ENCODE measurements at places on chromosomes 7 and 10.

GRCh38 chr10:106938513-106938912, 226.0 kb downstream of the SORCS1 start:
- no peak for DNase-seq

GRCh38 chr10:100520811-100521210, 1.1 kb upstream of the SEC31B start:
- no peak for DNase-seq

DNA sequence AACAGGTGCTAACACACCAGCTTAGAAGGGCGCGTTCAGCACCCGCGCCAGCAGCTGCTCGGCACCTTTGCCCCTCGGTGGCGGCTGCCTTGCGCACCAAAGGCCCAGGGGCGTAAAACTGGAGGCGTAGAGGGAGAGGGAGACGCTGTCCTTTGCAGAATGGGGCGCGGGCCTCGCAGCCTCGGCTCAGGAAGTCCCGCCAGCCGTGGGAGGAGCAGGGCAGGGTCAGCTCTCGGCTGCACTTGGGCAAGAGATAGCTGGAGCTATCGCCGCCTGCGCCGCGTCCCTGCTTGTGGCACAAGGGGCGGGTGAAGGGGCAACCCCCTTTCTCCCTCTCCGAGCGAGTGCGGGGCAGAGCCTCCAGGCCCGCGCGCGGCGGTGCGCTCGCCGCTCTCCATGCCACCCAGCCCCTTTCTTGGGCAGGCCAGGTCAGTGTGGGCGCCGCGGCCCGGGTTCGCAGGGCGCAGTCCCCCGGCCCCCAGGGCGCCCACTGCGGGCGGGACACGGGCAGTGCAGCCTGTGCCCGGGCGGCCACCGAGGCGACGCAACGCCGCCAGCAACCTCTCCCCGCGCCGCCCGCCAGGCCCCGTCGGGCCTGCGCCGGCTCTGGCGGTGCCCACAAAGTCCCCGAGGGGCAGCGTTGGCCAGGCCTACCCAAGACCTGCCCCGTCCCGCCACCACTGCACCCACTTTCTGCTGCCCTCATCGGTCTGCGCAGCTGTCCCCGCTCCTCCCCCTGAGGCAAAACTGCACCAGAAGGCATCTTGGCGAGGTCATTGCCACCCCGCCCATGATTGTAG, 4.1 kb downstream of the NEUROD6 start:
- DNase-seq = no peak

- DNase-seq = no peak
These were observed 1.6 kb downstream of the HOXA13 start for GRCh38 chr7:27198138-27198841.

DNA sequence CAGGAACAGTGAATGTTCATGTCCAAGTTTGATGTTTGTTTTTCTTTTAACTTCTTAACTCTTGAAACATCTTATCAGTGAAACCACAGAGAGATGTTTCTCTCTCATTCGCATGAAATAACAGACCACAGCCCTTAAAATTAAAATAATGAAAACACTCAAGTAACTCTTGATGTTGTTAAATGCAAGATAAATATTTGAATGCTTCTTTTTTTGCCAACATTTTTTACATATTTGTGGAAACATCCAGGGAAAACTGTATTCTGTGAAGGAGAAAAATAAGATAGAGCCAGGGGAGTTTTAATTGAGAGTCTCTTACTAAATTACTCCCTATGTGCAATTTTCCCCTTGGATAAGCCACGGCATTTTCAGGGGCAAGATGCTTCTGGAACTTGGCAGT, 361.8 kb upstream of the MGMT start:
- DNase-seq = no peak

DNA sequence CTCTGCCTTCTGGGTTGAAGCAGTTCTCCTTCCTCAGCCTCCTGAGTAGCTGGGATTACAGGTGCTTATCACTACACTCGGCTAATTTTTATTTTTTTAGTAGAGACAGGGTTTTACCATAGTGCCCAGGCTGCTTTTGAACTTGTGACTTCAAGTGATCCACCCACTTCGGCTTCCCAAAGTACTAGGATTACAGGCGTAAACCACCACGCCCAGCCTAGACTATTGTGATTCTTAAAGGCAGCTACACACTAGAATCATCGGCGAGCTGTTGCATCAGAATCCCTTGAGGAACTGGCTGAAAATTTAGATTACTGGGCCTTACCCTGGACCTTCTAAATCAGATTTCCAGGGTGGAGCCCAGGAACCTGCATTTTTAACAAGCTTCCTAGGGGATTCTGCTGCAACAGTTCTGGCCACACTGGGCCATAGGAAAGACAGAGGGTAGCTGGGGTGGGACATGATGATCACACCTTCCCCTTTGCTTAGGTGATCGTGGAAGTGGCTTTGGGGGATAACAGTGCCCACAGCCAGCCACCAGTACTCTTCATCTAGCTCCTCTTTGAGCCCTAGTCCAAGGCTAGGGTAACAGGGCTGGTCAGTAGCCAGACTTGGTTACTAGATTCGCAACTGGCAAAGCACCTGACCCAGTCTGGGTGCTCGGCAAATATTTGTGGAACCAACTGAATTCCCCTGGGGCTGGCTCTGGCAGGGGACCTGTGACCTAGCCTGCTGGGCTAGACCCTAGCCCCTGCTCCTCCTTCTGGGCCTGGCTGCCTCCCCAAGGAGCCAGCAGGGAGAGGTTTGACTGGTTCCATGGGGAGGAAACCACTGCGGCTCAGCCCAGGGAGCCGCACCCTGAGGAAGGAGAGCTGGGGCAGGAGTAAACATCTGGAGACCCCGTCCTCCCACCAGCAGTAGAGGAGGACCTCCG, 67.1 kb upstream of the DUSP5 start:
- no peak for DNase-seq

GRCh38 chr7:151889406-151890354, 12.8 kb upstream of the PRKAG2 start:
- DNase-seq = no peak

DNA sequence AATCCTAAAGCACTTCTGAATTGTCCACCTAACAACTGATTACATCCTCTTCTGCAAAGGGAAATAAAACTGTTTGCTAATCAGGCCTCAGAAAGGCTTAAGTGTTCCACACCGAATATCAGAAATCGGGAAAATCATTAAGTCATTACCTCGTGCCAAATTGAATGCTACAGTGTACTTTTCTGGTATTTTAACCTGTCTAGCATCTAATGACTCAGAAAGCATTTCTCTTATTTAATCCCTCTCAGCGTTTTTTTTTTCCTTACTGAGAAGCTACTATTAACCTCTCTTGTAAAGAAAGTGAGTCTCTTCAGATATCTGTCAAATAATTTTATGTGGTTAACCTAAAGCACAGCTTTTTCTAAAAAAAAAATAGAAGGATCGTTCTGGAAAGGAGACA, 28.6 kb downstream of the VIM start:
- DNase-seq = no peak

- DNase-seq = no peak
These were observed 90.1 kb upstream of the CYP26C1 start for GRCh38 chr10:92970301-92971070.

GRCh38 chr10:129761981-129762956, 201.8 kb downstream of the EBF3 start:
- no peak for DNase-seq

DNA sequence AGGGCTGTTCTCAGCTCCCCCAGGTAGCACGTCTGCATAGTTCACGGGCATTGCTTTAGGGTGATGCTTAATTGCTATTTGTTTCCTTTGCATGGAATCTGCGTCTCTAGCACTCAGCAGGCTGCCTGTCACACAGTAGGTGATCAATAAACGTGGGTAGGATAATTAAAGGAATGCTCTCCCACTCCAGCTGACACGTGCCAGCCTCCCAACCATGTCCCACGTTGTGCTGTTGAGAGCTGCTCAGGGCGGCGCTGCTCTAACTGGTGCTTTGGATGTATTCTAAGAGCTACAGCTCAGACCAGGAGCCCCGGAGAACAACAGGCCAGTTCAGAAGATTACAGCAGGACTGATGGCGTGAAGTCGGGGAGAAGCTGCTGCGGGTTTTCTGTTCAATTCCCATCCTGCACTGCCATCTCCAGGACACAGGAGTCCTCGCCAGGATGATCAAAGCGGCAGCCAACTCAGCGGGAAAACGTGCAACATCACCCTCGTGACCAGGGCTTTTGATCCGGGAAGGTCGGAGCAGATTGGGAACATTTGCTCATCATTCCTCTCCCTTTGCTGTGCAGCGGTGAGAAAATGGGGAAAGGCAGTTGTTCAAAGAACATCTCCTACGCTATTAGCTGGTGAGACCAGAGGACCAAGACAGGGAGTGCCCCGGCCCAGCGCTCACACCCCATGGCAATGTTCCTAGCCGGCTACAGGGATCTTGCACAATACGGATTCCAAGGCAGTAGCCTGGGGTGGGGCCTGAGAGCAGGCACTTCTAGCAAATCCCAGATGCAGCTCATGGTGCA, 50.5 kb upstream of the FOXK1 start:
- peak; percentile 70 for DNase-seq

GRCh38 chr10:108749042-108749441, 1174.3 kb downstream of the XPNPEP1 start:
- no peak for DNase-seq

DNA sequence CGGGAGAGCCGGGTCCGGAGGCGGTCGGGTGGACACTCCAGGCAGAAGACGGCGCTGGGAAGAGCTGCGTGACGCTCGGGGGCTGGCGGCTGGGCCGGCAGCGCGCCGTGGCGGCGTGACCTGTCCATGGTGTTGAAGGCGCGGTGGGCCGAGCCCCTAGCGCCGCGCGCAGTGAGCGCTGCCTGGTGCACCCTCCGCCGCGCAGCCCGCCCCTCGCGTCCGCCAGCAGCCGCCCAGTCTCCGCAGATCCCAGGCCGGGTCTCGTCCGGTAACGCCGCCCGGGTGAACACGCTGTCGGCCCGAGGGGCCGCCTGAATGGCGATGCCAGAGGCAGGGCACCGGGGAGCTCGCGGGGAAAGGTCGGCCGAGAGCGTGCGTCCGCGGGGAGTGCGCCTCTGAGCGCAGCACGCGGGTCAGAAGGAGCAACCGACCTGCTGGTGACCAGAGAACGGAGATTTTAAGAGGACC, 657 bp upstream of the TMEM178B start:
- DNase-seq = peak; percentile 63

GRCh38 chr10:104197364-104197763, 34.8 kb downstream of the CFAP43 start:
- no peak for DNase-seq

GRCh38 chr10:26437637-26438461, at the start of gene APBB1IP:
TSS of gene APBB1IP (plus strand) at chr10:26438341. CDS start at chr10:26492327, 53,986 bp downstream.
- peak; percentile 13 for DNase-seq

DNA sequence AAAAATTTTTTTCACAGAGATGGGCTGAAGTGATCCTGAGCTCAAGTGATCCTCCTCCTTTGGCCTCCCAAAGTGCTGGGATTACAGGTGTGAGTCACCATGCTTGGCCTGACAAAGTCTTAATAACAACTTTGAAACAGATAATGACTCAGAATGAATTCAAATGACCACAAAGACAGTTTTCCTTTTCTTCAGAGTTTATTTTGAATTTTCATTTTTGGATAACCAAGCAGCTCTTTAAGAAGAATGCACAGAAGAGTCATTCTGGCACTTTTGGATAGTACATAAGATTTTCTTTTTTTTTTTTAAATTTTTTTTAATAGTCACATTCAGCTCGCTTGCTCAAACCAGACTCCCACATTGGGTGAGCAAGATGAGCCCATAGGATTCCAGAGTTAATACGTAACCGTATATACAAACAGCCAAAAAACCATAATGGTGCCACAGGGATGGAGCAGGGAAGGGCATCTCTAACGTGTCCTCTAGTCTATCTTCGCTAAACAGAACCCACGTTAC, 43.0 kb upstream of the NMT2 start:
- no peak for DNase-seq

GRCh38 chr10:109915566-109915965, 7.7 kb downstream of the XPNPEP1 start:
- no peak for DNase-seq

DNA sequence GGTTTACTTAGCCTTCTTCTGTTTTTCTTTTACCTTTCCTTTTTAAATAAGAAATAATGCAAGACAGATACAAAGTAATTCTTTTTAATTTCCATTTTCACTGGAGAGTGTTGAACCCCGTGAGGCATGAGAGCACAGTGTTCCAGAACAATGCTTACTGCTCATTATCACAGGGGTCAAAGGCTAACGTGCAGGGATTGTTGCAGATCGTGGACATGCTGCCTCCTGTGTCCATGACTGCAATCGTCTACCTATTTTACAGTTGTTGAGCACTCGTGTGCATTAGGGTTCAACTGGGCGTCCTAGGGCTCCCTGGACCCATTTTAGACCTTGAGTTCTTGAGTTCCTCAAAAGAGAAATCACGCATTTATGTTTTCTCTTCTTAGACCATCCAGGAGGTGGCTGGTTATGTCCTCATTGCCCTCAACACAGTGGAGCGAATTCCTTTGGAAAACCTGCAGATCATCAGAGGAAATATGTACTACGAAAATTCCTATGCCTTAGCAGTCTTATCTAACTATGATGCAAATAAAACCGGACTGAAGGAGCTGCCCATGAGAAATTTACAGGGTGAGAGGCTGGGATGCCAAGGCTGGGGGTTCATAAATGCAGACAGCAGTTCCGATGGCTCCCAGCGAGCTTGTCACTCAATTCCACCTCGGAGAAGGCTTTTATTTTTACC, 124.2 kb downstream of the EGFR start:
- DNase-seq = no peak

GRCh38 chr7:18978108-18978495, 139.3 kb downstream of the TWIST1 start:
- no peak for DNase-seq

DNA sequence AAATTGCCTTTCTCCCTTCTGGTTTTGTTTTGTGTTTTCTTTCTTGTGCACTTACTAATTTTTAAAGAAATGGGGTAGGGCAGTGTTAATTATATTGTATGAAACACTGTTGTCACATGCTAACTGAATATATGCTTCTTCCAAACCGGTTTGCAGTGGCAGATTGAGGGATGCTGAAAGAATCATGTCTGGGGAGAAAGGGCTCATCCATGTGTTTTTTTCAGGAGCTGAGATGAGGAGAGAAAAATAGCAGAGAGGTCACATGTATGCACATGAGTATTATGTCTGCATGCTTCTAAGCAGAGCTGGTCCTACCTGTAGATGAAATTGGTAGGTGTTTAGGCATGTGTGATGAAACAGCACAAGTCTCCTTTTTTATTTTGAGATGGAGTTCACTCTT, 17.0 kb downstream of the SORCS3 start:
- DNase-seq = no peak

- DNase-seq = no peak
These were observed 117.1 kb downstream of the PPP1R3A start for GRCh38 chr7:113801751-113802150.
